ENCODE measurements at places on chromosomes 12 and 14.

GRCh38 chr12:111467092-111467856, 61.6 kb downstream of the SH2B3 start:
- DNase-seq, result no peak

GRCh38 chr12:98297538-98297937, 217.9 kb upstream of the TMPO start:
- no peak for DNase-seq

DNA sequence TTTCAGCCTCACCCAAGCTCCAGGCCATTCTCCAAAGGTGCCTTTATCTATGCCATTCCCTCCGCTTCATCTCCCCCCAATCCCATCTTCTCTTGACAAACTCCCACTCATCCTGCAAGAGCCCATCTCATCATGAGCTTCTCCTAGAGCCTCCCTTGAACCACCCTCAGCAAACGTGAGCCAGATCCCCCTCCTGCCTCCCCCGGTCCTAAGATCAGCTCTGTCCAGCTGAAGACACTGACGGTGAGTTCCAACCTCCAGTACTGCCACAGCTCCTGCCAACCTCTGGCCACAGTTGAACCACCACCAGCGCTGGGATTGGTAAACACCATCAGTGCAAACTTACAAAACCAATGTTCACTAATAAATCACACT, 124.6 kb downstream of the BCL11B start:
- no peak for DNase-seq

DNA sequence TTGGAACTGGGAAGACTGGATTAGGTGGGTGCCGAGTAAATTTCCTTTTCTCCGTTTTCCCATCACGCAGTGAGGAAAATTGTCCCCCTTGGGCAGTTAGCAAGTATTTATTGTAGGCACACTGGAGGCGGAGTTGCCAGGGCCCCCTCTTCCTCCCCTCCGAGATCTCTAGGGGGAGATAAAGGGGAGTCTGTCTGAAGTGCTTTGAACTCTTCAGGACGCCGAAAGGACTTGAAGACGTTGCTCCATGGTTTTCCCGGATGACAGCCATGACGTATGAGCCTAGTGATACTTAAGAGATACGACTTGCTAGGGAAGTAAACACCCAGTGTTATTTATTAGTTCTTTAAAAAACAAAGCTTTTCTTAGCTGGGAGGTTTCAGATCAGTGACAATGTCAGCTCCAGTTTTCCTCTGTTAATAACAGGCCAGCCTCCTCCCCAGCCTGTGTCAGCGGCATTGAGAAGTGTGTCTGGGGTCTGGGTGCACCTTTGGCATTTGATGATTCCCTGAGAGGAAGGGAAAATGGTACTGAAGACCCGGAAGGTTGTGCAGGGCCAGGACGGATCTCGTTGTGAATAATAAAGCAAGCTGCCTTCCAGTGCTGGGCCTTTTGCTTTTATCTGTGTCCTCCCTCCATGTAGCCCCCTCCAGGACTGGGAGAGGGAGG, 78.7 kb downstream of the TSPAN9 start:
- no peak for DNase-seq

DNA sequence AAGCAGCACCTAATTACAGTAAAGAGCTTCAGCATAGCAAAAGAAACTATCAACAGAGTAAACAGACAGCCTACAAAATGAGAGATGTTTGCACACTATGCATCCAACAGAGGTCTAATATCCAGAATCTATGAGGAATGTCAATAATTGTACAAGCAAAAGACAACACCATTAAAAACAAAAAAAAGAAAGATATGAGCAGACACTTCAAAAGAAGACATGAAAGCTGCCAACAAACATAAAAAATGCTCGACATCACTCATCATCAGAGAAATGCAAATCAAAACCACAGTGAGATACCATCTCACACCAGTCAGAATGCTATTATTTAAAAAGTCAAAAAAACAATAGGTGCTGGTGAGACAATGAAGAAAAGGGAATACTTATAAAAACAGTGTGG, 273.1 kb downstream of the TMTC2 start:
- no peak for DNase-seq

- no peak for DNase-seq
Observed at GRCh38 chr12:84974155-84974815, 61.7 kb upstream of the SLC6A15 start.

DNA sequence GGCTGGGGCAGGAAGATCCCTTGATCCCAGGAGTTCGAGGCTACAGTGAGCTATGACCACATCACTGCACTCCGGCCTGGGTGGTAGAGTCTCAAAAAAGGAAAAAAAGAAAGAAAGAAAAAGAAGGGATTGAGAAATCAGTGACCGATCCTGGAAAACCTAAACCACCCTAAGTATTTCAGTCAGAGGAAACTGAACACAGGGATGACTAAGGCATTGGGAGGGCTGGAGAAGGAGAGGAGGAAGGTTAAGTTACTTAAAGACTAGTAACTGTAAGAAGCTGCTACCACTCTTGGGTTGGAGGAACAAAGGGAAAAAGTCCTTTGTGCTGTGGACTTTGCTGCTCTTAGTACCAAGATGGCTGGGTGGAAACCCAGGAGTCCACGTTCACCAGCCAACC, 10.6 kb downstream of the HHIPL1 start:
- no peak for DNase-seq

DNA sequence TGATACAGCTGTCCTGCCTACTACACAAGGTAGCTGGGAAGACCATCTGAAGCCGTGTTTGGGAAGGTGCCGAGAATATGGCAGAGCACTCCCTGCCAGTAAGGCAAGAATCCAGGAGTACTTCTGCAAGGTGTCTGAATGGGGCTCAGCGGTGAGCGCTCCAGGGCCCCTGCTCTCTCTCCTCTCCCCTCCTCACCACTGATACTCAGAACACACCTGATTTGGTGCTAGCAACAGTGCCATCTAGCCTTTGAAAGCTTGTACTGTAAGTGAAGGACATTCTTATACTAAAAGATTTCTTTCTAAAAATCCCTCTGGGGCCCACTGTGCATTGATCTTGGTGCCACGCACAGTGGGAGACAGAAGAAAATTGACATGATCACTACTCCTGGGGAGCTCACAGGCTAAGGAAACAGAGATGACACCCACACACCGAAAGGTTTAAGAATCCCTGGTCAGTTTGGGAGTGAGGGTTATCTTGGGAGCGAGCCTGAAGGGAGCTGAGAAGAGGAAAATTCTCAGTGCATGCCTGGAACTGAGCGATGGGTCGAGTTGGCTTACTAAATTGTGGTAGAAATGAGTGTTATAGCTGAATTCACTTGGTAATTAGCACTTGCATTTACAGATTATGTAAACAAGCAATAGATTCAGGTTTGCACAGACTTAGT, 216.9 kb downstream of the NTF3 start:
- no peak for DNase-seq

DNA sequence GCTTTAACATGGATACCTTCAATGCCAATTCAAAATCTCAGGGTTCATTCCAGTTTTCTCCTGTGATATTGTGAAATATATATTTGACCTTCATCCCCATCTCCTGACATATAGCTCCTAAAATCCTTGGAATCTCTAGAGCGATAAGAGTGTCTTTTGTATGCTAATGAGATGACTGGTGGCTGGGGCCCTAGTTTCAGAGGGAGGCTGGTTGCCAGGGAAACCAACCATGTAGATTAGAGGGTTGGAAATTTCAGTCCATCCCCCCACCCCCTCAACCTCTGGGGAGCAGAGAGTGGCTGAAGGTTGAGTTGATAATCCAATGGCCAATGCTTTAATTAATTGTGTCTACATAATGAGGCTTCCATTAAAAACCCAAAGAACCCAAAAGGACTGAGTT, 59.4 kb downstream of the SDR9C7 start:
- DNase-seq, result no peak

GRCh38 chr12:2540535-2540941, 254.2 kb upstream of the FKBP4 start:
- no peak for DNase-seq
